ENCODE measurements at places on chromosomes 1 and 21.

DNA sequence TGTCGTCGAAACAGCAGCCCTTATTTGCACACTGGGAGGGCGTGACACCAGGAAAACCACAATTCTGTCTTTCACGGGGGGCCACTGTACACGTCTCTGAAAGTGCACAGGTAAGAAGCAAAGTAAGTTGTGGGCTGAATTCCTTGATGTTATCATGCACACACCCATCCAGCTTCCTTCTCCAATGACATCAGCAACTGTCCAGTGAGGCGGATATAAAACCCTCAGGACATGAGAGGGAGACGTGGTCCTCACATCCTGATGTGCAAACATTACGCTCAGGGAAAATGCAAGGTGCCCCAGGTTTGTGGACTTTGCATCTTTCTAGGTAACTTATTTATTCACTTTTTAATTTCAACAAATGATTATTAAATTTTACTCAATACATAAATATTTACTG lies 3.0 kb downstream of the TFF1 start:
- DNase-seq: no peak

DNA sequence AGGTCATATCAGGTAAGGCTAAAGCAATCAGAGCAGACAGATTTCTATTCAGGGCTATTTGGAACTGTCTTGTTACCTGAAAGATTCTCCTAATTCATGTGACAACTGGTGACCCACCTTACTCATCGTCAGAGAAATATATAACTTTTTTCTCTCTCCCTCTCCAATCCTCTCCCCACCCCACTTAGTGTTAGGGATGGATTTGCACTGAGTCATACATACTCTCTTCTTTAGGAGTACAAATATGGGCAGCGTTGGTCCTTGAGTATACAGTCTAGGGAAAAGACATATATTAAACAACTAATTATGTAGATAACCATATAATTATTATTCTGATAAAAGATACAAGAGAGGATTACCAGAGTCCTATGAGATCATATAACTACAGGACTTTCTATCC lies 246.3 kb downstream of the HHIPL2 start:
- no peak for DNase-seq

DNA sequence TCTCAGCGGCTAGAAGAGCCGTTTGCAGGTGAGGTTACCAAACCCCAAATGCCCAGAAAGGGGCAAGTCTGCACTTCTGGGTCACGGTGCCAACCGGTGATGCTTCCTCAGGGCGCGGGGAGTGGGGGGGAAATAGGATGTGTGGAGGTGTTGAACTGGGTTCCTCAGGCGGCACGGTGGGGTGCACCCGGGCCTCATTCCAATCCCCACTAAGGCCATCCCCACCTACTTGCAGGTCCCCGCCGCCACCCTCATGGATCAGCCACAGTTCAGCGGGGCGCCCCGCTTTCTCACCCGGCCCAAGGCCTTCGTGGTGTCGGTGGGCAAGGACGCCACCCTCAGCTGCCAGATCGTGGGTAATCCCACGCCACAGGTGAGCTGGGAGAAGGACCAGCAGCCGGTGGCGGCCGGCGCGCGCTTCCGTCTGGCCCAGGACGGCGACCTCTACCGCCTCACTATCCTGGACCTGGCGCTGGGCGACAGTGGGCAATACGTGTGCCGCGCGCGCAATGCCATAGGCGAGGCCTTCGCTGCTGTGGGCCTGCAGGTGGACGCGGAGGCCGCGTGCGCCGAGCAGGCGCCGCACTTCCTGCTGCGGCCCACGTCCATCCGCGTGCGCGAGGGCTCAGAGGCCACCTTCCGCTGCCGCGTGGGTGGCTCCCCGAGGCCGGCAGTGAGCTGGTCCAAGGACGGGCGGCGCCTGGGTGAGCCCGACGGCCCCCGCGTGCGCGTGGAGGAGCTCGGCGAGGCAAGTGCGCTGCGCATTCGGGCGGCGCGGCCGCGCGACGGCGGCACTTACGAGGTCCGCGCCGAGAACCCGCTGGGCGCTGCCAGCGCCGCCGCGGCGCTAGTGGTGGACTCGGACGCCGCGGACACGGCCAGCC lies 3.9 kb downstream of the OBSCN start:
- DNase-seq: no peak

DNA sequence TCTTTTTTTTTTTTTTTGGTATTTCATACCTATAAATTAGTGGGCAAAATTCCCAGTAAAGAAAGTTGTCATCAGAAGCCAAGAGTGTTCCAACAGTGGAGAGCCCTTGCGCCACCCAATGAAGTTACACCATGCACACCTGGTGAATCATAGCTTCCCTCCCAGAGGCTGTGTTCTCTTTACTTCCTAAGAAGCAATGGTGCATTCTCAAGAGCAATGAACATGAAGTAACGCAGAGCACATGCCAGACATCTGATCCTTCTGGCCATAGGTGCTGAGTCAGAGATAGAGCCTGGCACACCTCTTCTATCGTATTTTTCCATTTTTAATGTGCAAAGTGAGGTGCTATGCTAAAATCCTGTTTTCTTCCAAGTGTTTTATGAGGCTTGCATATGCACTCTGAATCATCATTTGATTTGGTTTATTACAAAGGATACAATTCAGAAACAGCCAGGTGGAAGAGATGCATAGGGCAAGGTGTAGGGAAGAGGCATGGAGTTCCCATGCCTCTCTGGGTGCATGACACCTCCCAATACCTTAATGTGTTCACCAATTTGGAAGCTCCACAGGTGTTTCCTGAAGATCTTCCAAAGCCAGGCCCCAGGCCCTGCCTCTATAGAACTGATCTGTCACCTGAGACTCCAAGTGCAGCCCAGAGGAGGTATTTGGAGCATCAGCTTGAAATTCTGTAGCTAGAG lies 408.0 kb downstream of the SIPA1L2 start:
- DNase-seq: no peak

DNA sequence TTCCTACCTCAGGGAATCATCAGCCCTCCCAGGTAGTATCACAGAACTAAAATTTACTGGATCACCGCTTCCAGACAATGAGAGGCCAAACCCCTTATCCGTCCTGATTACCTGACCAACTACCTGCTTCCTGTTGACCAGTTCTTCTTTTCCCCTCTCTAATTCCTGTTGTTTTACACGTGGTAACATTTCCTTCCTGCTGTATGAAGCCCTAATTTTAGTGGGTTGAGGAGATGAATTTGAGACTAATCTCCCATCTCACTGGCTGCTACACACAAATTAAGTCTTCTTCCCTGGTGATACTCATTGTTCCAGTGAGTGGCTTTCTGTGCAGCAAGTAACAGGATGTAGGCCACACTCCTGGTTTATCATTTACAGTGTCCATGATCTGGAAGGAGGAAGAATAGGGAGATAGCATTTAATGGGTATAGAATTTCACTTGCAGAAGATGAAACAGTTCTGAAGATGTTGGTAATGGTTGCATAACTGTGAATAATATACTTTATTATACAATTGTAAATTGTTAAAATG lies 2112.9 kb downstream of the NCAM2 start:
- no peak for DNase-seq

All from activated T-helper 9 cell treated with anti-CD3 and anti-CD28 coated beads, Interleukin-2, amount 50 U/mL, for 16 hours (primary cell).